ENCODE measurements at places on chromosomes 13 and 19.

DNA sequence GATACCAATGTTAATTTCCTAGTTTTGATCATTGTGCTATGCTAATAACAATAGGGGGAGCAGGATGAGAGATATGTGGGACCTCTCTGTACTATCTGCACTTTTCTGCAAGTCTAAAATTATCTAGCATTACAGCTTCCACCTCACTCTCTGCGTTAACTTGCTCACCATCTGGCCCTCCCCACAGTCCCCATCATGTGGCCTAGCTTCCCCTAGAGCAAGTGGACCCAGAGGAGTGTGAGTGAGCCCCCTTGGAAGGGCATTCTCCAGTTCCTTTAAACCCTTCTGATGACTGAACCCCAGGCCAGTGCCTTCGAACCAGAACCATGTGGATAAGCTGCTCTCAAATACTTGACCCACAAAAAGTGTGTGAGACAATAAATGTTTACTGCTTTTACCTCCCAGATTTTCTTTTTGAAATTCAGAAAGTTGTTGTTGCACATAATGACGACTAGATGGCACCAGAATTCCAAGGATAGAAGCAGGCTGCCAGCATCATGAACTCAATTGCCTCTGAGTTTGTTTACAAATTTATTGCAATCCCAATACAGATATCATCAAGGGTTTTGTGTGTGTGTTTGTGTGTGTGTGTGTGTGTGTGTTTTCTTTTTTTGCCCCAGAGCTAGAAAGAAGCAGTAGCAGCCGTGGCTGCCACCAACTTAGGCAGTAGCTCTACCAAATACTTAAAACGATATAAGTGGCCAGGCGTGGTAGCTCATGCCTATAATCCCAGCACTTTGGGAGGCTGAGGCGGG is 49.0 kb upstream of the ZNF780A start:
- DNase-seq: peak; percentile 81

DNA sequence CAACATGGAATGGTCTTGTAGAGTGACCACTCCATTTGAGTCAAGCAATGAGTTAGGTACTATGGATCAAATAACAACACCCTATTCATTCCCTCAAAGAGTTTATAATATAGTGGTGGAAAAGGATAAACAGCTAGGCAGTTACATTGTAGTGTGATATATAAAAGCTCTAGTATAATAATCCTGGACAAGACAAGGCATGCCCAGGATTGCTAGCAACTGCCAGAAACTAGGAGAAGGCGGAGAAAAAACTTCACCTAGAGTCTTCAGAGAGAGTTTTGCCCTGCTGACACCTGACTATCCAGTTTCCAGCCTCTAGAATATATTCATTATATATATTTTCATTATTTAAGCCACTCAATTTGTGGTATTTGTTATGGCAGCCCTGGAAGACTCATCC is 530.6 kb downstream of the KLF12 start:
- DNase-seq: no peak

- no peak for DNase-seq
Measured at GRCh38 chr13:29125934-29126424, 305.8 kb downstream of the MTUS2 start.

DNA sequence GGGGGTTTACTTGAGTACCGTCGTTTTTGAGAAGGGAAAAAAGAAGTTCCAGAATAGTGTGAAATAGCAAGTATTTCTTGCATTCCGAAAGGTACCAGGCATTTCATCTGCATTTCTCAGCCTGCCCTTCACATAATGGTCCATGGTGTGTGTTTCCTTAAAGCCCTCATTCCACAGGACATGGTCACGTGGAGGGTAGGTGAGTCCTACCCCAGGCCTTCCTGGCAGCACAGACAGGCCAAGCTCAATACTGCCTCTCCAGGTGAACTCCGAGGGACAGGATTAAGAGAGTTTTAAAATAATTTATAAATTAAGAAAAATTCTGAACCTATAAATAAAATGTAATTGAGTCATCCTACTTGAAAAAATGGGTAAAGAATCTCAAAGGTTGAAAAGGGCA is 64.7 kb downstream of the TNFRSF19 start:
- DNase-seq: no peak

DNA sequence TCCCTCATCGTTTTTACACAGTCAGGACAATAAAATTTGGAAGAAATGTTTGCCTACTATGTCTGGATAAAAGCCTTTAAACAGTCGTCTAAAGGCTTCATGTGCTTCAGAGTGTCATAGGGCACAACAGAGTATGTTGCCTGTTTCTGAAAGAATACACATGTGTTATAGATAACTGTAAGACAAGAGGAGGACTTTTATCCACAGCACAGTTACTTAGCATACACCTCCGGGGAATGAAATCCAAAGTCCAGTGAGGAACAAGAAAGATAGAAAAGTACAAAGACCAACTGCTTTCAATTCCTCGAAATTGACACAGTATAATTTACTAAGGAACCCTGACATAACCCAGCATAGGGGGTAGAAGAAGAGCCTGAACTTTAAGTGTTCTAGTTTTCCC is 835.6 kb downstream of the PCDH17 start:
- DNase-seq: no peak

All from suppressor macrophage treated with lipopolysaccharide for 1 hour (primary cell).